Kidney tubule cell (primary cell): ENCODE measurements at places on chromosomes 4 and X.

DNA sequence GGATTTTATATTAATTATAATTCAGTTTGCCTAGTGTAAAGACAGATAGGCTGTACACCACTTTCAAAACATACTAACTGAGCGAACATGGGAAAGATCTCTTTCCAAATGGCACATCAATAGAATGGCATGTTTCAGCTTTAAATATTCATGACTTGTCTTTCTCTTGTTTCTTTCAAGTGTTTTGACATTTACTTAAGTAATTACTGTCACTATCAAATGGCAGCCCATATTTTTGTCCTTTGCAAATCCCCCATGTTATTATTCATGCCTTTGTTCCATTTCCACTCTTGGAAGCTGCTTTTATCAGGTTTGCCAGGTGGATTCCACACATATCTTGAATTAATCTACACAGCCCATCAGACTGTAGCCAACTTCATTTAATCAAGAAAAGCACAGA is 89.2 kb upstream of the GLRA2 start:
- no peak for DNase-seq

DNA sequence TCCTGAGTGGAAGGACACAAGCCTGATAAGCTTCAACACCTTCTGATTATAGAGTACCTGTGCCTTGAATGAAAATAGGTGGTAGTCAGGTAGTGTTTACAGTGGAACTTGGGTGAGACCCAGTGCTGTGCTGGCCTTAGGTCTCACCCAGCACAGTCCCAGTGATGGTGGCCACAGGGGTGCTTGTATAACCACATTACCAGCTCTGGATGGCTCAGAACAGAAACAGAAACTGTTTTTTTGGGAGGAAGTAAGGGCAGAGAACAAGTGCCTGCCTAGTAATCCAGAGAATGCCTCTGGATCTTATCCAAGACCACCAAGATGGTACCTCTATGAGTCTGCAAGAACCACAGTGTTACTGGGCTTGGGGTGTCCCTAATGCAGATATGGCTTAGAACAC is 171.5 kb upstream of the DIPK2B start:
- no peak for DNase-seq

GRCh38 chr4:119068529-119068962 is 67.1 kb upstream of the MYOZ2 start:
- DNase-seq = peak; percentile 37

DNA sequence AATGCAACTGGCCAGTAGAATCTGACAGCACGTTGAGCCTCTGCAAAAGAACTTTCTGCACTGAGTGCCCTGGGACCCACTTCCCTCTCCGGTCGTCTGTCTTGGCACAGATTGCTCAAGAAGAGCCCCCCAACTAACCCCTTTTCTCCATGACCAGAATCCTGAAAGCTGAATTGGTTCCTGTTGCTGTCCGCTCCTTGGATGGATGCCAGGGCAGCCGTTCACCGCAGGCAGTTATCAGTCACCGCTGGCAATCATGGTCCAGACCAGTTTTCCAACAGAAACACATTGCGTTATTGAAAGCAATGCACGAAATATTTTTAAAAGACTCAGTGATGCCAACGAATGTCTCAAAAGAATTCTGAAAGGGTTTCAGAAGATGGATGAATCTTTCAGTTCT is 733.7 kb upstream of the FRG1 start:
- DNase-seq = no peak

DNA sequence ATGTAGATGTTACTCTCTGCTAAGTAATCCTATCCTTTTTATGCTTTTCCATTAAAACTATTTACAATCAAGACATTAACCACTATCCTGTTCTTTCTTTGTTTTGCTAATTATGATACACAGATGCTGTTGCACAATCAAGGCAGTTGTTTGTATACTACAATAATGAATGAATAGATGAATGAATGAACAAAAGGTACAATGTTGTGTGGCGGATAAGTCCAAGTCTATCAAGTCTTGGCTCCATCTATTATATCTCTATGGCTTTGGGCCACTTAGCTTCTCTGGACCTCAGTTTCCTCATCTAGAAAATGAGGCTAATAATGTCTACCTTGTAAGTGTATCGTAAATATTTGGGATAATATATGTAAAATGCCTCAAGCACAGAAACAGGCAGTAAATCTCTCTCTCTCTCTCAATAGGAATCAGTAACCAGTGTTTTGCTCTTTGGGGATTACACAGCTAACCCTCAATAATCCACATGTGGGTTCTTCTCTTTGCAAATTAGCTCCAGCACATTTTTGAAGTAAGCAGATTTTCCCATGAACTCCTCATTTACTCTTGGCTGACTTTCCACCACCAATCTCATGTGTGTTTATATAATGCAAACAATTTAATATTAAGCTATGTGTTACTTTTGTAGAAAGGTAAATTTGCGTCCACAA is 27.8 kb upstream of the TSPAN5 start:
- DNase-seq = no peak

- peak; percentile 79 for DNase-seq
Measured at GRCh38 chr4:14958436-14958835, 43.8 kb upstream of the CPEB2 start.

GRCh38 chr4:112704991-112705845 is 68.3 kb downstream of the LARP7 start:
- DNase-seq = peak; percentile 59

GRCh38 chr4:109183931-109184490 is 118.4 kb downstream of the COL25A1 start:
- no peak for DNase-seq

DNA sequence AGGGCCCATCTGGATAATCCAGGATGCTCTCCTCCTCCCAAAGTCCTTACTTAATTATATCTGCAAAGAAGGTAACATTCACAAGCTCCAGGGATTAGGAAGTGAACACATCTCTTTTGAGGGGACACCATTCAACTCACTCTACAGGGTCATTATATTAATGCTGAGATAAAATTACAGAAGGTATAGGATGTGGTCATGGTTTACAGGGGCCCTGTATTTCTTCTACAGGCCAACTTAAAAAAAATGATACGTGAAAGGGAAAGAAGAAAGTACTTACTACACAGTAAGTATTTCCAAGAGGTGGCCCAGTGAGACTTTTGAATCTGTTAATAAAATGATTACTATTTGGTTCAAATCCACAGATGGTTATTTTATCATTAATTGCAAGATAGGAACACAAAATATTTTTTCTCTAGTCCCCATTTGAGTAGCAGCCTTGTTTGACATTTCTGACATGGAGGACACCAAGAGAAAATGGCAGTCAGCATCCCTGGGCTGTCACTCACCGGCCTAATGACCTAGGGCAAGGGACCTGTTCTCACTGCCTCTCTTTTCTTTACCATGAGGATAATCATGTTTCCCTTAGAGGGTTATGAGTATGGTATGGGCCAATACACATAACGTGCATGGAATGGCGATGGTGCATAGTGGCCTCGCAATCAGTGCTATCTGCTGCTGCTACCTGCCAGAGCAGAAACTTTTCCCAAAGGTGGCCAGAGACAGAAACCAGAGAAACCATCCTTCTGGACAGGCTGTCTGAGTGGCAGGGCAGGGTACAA is 140.5 kb downstream of the PTTG2 start:
- DNase-seq = no peak

GRCh38 chr4:54487491-54487890 is 170.3 kb upstream of the KIT start:
- DNase-seq = peak; percentile 30

GRCh38 chrX:154855256-154855655 is 20.8 kb upstream of the SMIM9 start:
- no peak for DNase-seq

DNA sequence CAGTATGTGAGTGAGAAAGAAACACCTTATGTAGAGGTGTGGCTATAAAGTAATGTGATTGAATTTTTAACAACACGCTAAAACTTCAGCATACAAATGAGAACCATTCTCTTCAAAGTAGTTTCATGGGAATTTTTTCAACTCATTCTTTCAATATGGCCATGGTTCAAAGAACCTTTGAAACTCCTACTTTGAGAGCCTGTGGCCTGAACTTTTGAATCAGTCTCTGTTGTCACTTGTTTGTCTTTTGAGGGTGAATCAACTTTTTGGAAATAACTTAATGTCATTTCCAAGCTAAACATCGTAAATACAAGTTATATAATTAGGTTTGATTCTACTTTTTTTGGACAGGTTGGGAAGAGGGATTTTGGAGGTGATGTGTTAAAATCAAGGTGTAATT is 49.9 kb upstream of the CASK start:
- no peak for DNase-seq

DNA sequence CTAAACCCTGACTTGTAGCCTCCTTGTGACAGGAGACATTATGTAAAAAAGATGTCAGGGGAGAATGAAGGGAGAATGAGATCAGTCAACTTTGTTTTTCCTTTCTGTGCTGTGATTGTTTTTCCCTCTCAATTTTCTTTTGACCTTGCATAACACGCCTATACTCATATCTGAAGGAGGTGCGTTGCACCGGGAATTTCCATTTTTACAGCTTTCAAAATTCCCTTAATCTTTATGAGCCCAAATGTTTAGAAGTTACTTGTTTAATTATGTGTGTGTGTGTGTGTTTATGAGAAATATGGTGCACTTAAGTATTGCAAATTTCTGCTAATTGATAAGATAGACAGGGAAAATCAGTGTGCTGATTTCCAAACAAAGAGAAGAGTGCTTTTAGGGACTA is 21.6 kb downstream of the SYNPO2 start:
- no peak for DNase-seq

GRCh38 chr4:186770481-186771175 is 47.0 kb upstream of the FAT1 start:
- DNase-seq = peak; percentile 82

DNA sequence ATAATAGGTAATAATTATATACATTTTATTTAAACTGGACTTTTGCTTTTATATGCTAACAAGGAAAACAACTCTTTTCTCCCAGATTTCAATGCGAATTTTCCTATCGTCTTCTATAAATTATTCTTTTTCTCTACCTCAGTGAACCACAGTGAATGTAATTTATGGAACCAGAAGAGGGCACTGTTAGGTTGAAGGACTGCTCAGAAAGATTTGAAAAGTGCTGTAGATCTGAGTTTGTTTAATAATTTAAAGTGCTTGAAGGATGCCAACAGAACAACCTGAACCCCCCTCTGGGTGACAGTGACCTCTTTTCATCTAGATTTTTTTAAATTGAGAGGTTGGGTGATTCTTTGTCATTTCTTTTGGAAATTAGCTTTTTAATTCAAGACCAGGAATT is 54.9 kb downstream of the PHOX2B start:
- peak; percentile 50 for DNase-seq

- DNase-seq = no peak
Measured at GRCh38 chr4:1234811-1235292, 14.1 kb downstream of the CTBP1 start.

- peak; percentile 56 for DNase-seq
Measured at GRCh38 chr4:84938316-84938715, 28.2 kb downstream of the WDFY3 start.

DNA sequence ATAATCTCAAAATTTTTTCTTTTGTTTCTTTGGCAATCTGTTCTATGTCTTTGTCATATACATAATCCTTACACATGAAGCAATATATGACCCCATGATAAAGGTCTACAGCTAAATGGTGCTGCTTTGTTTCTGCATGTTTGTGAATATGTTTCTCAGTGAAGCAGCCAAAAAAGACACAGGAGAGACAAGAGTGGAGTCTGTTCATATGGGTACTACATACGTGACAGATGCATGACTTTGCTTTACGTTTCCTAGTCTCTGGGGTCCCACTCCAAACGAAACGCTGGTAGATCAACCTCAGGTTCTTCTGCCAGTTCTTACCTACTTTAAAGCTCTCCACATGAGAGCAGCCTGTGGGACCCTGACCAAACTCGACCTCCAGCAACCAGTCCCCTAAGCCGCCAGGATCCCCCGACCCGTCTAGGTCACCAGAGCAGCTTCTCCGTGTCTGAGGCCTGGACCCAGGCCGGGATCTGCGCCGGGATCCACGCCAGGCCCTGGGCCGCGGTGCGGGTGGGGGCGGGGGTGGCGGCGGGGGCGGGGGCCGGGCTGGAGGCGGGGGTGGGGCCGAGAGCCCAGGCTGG is 1.5 kb downstream of the USP51 start:
- no peak for DNase-seq

- DNase-seq = no peak
Measured at GRCh38 chrX:75303795-75304194, 29.9 kb downstream of the UPRT start.

- peak; percentile 44 for DNase-seq
Measured at GRCh38 chr4:84482564-84483563, 16.2 kb downstream of the NKX6-1 start.

- no peak for DNase-seq
Measured at GRCh38 chr4:28811025-28811424, 1909.1 kb upstream of the PCDH7 start.

DNA sequence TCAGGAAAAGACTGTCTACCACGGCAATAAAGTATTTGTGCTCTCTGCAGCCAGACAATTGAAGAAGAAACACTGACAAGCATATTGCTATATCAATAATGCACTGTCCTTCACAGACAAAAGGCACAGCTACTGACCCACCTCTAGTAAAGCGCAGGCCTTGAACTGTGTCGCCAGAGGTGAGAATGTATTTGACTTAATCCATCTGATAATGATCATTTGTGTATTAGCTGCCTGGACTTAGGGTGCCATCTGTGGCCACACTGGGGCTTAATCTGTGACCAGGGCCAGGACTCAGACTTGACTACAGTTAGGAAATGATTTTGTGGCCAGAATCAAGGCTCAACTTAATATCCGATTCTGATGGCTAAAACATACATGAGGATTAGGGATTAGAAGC is 260.4 kb downstream of the SMARCA1 start:
- no peak for DNase-seq

DNA sequence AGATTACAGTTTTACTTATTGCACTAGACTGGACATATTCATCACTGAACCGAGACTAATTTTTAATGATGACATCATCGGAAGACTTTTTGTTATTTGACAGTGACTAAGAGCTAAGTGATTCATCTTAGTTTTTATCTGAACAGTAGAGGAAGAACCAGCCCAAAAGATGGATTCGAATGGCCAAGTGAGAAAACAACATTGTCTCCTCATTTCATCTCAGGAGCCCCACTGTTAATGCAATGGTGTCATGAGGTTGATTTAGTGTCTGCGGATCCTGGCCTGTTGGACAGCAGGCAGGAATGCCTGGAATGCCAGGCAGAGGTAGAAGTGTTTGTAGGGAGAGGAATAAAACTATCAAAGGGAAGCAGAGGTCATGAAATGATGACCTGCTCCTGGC is 37.8 kb upstream of the HPF1 start:
- peak; percentile 58 for DNase-seq

GRCh38 chr4:99979872-99980271 is 29.8 kb upstream of the H2AZ1 start:
- no peak for DNase-seq

GRCh38 chr4:121070696-121071639 is 1.4 kb downstream of the NDNF start:
- DNase-seq = peak; percentile 50

- DNase-seq = peak; percentile 30
Measured at GRCh38 chr4:15110120-15110571, 107.9 kb downstream of the CPEB2 start.

GRCh38 chr4:183478926-183479325 is 25.9 kb upstream of the ING2 start:
- no peak for DNase-seq

DNA sequence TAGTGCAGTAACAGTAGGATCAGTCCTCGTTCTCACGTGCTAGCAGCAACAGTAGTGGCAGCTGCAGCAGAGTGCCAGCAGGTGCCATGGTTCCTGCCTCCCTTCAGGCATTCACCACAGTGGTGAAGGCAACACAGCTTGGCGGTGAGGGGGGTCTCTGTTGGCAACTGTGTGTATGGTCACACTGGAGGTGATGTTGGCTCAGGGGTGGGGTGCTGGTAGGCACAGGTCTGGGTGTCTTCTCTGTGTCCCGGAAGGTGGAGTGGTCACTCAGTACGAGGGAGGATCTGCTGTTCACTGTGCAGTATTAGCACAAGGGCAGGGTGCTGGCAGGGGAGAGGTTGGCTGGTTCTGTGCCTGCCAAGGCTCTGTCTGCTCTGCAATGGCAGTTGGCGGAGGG is 671.8 kb downstream of the CCSER1 start:
- no peak for DNase-seq
